ENCODE measurements at places on chromosomes 2 and 18.

DNA sequence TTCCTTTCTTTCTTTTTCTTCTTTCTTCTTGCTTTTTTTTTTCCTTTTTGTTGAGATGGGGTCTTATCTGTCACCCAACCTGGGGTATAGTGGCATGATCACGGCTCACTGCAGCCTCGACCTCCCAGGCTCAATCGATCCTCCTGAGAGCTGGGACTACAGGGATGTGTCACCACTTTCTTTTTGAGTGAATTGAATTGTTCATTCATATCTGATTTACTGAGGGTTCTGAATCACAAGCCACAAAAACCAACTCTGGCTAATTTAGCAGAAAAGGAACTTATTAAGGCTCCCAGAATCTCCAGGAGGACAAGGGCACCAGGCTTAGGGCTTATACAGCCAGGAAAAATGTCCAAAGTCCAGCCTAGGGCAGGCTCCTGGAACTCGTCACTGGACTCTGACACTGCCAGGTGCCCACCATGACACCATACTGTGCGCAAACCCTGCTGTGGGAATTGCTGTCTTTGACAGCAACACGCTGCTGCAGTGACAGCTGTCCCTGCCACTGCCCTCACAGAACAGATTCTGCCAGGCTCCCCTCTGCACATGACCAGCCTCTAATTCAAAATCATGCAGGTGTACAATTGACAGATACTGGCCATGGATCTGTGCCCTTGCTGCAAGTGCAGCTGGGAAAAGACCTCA is 42.9 kb upstream of the EML6 start:
- DNase-seq = no peak

DNA sequence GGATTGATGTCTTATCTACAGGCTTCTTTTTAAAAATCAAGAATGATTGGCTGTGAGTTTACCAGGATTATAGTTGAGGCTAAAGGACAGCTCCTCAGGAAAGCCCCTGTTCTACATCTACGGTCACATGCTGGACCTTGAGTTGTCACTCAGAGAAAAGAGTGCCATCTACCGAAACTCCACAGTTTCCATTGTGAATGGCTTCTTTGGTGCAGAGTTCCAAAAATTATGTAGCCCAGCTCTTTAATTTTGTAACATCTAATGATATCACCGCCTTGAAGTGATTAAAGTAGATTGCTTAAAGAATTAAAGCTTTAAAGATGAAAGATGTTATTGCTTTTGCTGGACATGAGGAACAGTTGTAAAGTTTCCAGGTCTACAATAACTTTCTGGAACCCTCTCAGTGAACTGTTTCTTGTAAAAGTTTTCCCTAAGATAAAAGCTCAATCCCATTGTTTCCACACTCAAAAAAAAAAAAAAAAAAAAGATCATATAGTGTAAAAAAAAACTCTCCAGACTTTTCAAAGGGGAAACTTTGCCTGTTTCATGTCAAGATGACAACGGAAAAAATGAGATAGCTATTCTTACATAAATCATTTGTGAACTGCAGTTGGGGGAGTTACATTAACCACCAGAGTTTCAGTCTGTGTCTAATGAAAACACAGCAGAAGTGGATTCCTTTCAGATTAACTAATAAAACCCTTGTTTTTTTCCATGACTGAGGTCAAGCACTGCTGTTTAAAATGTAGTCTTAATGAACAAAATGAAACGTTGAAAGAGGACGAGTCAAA is 4.3 kb downstream of the COL3A1 start:
- DNase-seq = no peak

- no peak for DNase-seq
Measured at GRCh38 chr2:173513107-173513727, 158.5 kb downstream of the CDCA7 start.

GRCh38 chr2:234629596-234629995 is 132.7 kb upstream of the ARL4C start:
- DNase-seq = no peak

- no peak for DNase-seq
Measured at GRCh38 chr18:8348051-8348720, 261.1 kb upstream of the RAB12 start.

GRCh38 chr2:168529900-168530561 is 74.0 kb downstream of the CERS6 start:
- no peak for DNase-seq

GRCh38 chr18:10349561-10349960 is 104.9 kb upstream of the APCDD1 start:
- DNase-seq = no peak

GRCh38 chr2:69514406-69514805 is 77.2 kb upstream of the NFU1 start:
- DNase-seq = no peak

DNA sequence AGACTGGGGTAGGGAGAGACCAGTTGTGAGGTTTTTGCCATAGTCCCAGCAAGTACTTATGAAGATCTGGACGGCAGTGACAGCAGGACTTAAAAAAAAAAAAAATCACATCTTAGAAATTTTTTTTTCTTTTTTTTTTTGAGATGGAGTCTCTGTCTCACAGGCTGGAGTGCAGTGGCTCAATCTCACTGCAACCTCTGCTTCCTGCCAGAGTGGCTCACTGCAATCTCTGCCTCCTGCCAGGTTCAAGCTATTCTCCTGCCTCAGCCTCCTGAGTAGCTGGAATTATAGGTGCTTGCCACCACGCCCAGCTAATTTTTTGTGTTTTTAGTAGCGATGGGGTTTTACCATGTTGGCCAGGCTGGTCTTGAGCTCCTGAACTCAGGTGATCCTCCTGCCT is 22.4 kb upstream of the STAT4 start:
- DNase-seq = no peak

- DNase-seq = no peak
Measured at GRCh38 chr18:48897531-48897930, 53.2 kb downstream of the SMAD7 start.

DNA sequence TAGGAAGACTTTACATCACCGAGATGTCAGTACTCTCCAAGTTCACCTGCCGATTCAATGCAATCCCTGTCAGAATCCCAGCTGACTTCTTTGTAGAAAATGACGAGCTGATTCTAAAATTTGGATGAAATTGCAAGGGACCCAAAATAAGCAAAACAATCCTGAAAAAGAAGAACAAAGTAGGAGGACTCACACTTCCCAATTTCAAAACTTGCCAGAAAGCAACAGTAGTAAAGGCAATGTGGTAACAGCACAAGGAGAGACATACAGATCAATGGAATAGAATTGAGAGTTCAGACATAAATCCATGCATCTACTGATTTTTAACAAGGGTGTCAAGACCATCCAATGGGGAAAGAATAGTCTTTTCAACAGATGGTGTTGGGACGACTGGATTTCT is 52.2 kb downstream of the SMAD7 start:
- DNase-seq = no peak

DNA sequence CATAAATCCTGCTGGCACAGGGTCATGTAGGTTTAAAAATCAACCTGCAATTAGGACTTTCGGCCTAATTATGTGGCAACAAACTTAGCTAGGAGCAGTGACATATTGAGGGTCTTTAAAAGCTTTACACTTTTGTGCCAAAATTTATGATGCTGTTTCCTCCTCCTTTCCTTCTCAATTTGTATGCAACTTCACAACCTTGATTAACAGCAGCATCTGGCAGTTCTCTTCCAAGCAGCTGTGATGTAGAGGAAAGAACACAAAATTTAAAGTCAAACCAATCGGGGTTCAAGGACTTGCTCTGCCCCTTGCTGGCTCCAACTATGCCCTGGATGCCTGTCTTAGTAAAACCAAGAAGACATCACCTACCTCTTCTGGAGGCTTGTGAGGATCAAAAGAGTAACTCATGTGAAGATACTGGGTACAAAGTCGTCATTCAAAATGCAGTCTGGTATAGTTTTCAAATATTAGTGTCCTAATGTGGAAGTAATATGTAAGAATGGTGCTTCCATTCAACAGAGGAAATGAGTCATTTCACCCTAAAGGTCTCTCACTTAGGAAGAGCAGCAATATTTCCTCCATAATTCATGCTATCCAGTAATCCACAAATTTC is 94.7 kb downstream of the ANKRD44 start:
- DNase-seq = no peak

DNA sequence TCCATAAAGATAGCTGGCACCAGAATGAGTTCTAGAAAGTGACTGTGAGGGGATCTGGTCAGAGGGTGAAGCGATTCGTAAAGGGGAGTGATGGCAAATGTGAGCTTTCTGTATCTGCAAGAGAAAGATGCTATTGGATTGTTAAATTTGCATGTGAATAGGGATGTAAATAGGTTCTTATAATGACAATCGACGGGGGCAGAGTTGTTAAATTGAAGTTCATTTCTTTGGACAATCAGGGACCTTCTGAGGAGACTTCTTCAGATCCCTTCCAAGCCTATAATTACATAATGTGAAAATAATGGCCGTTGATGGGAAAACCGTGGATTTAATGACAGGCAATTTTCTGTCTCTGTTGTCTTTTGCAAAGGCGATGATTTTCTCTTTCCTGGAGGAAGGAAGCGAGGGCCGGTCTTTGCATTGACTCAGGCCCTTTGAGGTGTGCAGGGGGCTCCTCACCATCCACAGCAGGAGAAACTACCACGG is 52.2 kb upstream of the TMEM18 start:
- no peak for DNase-seq
